Stimulated activated CD4-positive, alpha-beta T cell treated with anti-CD3 and anti-CD28 coated beads, TNF-alpha, amount 100 ng/mL, for 1 hour (primary cell): ENCODE measurements at places on chromosomes 7 and 10.

DNA sequence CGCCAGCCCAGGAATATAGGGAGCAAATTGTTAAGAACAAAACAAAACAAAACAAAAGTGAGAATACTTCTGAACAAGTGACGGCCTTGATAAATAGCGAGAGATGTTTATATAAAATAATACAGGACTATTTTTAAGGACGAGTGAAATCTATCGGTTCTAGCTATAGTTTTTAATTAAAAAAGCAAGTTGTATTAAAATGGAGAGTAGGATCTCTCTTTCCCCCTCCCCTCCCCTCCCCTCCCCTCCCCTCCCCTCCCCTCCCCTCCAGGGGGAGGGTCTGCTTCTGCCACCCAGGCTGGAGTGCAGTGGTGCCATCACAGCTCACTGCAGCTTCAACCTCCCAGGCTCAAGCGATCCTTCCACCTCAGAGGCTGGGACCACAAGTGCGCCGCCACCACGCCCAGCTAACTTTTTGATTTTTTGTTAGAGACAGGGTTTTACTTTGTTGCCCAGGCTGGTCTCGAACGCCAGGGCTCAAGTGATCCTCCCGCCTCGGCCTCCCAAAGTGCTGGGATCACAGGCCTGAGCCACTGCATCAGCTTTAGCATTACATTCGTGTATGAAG is 440 bp upstream of the TCAF1 start:
- no peak for DNase-seq

- no peak for DNase-seq
These were observed 11.5 kb downstream of the IKZF1 start for GRCh38 chr7:50315739-50316671.

GRCh38 chr7:2384354-2385243 is 18.8 kb upstream of the CHST12 start:
- no peak for DNase-seq

GRCh38 chr7:46317256-46317655 is 396.2 kb upstream of the IGFBP3 start:
- no peak for DNase-seq

- DNase-seq: no peak
These were observed 80.2 kb downstream of the DKK1 start for GRCh38 chr10:52394246-52394645.
